ENCODE measurements at places on chromosomes 11 and 22.

DNA sequence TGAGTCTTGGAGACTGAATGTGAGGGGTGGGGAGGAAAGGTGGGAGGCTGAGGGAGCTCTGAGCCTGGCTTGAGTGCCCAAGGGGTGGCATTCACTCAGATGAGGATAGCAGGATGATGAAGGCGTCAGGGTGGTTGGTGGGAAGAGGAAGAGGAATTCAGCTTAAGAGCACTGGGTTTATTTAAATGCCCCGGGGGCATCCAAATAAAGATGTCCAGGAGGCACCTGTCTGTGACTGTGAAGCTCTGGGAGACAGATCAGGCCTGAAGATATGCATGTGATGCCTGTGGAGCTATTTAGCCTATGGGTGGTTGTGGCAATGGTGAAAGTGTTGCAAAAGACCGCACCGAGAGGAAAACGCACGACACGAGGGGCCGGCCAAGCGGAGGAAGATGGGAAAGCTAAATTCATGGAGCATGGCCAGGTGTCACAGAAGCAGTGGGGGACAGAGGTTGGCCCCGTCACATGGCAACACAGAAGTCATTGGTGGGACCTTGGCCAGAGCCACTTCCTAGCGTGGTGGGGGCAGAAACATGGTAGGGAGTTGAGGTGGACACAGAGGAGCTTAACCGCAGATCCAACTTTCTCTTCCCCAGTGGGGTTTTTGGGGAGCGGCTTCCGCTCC, 15.5 kb downstream of the SLC37A2 start:
- no peak for DNase-seq

GRCh38 chr22:21818487-21819182, 48.8 kb downstream of the MAPK1 start:
- no peak for DNase-seq

GRCh38 chr11:81916451-81916850, 817.2 kb downstream of the FAM181B start:
- DNase-seq: peak; percentile 20

DNA sequence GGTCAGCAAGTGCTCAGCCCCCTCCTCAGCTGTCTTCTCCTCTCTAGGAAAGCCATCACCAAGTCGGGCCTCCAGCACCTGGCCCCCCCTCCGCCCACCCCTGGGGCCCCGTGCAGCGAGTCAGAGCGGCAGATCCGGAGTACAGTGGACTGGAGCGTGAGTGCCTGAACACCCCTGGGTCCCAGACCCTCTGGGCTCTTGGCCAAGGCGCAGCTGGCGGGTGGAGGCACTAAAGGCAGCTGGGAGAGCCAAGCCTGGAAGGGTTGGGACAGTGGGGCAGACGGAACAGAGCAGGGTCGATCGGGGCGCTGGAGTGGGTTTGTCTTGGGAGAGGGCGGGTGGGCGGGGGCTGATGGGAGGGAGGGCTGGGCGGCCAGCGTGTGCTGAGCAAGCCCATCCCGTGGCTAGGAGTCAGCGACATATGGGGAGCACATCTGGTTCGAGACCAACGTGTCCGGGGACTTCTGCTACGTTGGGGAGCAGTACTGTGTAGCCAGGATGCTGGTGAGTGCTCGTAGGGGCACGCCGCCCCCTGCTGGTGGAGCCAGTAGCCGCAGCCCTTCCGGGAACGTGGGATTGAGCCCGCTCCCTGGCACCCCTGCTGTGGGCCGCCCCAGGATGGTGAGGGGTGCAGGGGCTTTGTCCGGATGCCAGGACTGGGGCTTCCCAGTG, 14.1 kb upstream of the MDK start:
- DNase-seq: no peak

DNA sequence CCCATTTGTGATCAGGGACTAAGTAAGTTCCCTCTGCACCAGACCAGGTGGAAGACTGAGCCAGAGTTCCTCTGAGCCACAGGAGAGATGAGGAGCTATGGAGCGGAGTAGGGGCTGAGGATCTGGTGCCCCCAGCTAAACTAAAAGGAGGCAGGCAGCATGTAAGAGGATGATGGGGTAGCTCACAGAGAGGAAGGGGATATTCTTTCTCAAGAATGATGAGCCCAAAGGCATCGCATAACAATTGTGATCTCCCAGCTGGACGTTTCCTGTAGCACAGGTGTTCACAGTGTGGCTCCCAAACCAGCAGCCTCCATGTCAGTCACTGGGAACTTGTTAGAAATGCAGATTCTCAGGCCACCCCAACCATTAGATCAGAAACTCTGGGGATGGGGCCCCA, 24.4 kb downstream of the ADAMTS8 start:
- DNase-seq: no peak

- DNase-seq: no peak
These were observed 131.7 kb downstream of the CEP164 start for GRCh38 chr11:117459123-117459978.

- no peak for DNase-seq
These were observed 7.8 kb upstream of the NOX4 start for GRCh38 chr11:89498845-89499448.

GRCh38 chr11:68430801-68431200, 29.8 kb upstream of the PPP6R3 start:
- no peak for DNase-seq

All from bronchial epithelial cell (primary cell).